Mesothelial cell of epicardium (in vitro differentiated cells): ENCODE measurements at places on chromosomes 1 and 21. TPM values are rescaled to one million over a fixed set of nuclear protein-coding genes. Genes with fewer than 3 reads are reported as not detected.

Gene FAM163A
- total RNA-seq: 10.1 to 10.2 TPM (median 10.1 TPM) in 3 replicates

GRCh38 chr1:73627723-73628122, 570.3 kb downstream of the LRRIQ3 start:
- no peak for DNase-seq

Gene MYOG
- not detected in 3 replicates for total RNA-seq

DNA sequence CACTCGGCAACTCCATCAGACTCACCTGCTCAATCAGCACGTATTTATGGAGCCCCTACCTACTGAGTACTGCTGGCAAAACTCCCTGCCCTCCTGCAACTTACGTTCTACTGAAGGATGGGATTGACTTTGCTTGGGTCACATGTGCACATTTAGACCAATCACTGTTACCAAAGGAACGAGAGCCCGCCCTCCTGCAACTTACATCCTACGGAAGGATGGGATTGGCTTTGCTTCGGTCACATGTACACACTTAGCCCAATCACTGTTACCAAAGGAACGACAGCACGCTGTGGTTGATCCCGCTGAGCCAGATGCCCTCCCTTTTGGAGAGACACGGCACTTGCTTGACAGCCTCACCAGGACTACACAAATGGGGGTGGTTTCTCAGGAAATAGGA, 46.0 kb downstream of the UBIAD1 start:
- DNase-seq: no peak

DNA sequence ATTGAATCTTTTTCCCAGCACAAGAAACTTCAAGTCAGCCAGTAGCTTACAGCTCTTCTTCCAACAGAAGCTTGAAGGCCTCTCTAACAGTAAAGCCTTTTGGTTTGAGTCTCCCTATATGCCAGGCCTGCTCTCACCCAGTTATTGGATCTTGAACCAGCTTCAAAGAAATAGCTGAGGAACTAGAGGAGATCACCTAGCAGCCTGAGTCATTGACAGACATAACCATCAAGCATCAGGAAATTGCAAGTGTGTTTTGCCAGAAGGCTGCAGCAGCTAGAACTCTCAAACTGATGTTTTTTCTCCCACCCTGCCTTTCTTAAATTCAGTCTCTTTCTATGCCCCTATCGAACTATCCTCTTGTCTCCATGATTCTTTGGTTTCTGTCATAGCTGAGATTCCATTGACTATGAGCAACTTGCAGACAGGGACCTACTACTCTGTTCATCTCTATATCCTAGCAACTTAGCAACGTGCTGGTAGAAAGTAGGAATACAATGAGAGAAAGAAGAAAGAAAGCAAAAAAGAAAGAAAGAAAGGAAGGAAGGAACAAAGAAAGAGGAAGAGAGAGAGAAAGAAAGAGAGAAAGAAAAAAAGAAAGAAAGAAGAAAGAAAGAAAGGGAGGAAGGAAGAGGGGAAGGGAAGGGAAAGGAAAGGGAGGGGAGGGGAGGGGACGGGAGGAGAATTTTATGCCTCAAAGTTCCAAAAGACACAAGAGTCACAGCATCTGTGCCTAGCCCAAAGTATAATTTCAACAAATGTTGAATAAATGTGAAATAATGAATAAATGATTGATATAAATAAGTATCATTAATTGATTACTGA, 60.0 kb upstream of the FGGY start:
- DNase-seq: no peak

DNA sequence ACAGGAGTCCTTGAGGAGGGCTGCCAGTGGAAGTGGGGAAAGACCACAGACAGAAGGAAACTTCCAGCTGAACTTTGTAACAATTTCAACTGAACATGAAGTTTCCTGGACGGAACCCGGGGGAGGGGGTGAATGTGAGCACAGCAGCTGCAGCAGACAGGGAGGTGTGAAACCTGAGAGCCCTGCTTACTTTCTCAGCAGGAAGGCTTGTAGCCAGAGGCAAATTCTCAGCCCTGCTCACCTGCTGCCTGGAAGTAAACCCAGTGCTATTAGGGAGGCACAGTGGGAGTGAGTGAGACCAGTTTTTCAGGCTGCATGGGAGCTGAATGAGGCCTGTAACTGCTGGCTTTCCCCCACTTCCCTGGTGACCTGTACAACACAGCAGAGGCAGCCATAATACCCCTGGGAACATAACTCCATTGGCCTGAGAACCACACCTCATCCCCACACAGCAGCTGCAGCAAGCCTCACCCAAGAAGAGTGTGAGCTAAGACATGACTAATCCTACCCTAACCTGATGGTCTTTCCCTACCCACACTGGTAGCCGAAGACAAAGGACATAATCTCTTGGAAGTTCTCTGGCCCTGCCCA, 9.6 kb upstream of the SPRR2F start:
- DNase-seq: peak; percentile 34

DNA sequence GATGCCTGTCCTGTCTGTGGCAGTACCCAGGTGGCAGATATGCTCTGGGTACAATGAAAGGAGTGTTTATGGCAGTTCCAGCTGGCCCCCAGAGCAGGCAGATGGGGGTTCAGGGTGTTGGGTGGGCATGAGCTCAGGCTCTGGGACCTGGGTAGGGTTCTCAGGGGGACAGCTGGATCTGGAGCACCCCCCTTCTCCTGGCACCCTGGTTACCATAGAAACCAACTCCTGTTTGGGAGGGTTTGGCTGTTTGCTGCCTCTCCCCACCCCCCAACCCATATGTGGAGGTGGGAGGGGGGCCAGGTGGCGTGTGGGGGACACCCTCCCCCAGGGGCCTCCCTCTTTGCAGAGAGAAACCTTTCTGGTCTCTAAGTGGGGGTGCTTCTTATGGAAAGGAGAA, 7.1 kb downstream of the FOXO6 start:
- no peak for DNase-seq

Gene NPR1
- 5.8 to 6.6 TPM (median 5.9 TPM) in 3 replicates for total RNA-seq

Gene CFHR5
- total RNA-seq: not detected in 3 replicates

GRCh38 chr1:22184892-22185612, 42.2 kb upstream of the WNT4 start:
- DNase-seq: no peak

- no peak for DNase-seq
Measured at GRCh38 chr1:113904293-113904673, 316 bp downstream of the AP4B1 start.

- no peak for DNase-seq
Measured at GRCh38 chr1:22592919-22593790, 29.9 kb downstream of the EPHA8 start.

GRCh38 chr21:45306832-45307571, 19.3 kb upstream of the POFUT2 start:
- no peak for DNase-seq

GRCh38 chr1:113980110-113980509, 836 bp downstream of the OLFML3 start:
- peak; percentile 76 for DNase-seq

- DNase-seq: no peak
Measured at GRCh38 chr1:162997499-162998285, 71.5 kb upstream of the RGS4 start.

DNA sequence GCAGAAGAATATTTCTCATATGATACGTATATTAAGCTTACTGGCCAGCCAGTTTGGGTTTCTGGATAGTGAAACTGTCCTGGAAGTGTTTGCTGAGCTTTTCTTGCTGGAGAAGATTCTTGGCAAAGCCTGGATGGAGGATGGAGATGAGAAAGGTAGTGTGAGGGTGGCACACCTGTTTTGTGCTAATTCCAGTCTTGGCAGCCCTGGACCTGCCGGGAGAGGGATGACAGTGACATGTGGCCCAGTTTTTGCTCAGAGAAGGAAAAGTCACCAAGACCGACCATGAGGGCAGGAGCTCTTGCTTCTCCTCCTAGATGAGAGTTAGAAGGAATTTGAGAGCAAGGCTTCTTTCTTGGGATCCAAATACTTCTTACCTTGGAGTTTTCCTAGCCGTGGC, 34.1 kb downstream of the DOP1B start:
- no peak for DNase-seq

Gene KLHDC9
- 4.2 to 5.4 TPM (median 5.4 TPM) in 3 replicates for total RNA-seq

DNA sequence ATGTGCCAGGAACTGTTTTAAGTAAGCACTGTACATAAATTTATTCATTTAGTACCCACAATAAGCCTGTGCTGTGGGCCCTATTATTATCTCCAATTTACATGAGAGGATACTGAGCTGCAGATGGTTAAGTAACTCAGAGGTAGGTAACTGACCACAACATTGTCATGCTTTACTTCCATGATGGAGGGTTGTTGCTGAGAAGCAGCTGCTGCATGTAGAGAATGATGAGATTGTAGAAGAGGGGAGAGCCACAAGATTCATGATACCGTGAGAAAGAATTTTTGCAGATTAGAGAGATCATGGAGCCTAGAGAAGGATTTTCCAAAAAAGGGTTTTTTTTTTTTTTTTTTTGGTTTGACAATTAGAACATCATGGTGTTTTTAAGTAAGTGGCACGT, 313.1 kb downstream of the PTBP2 start:
- no peak for DNase-seq

- DNase-seq: no peak
Measured at GRCh38 chr21:27424601-27425000, 457.7 kb upstream of the ADAMTS5 start.

Gene SERPINC1
- total RNA-seq: 0.22 to 0.27 TPM (median 0.23 TPM) in 3 replicates

DNA sequence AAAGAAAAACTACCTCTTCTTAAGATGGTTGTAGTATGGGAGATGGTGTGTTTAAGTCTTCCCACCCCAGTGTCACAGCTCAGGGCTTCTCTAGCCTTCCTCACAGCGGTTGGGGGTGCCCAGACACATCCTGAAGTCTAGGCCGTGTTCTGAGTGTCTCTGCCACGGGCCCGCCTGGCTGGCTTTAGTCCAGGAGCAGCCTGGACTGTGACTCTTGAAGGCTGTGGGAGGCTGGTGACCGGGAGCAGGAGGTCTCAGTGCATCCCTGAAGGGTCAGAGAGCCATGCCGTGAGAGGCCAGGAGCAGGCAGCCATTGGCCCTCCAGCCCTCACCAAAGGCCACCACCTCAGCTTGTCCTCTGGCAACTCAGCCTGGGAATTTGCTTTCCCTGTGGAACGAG, 4.5 kb downstream of the EPHX1 start:
- DNase-seq: no peak

DNA sequence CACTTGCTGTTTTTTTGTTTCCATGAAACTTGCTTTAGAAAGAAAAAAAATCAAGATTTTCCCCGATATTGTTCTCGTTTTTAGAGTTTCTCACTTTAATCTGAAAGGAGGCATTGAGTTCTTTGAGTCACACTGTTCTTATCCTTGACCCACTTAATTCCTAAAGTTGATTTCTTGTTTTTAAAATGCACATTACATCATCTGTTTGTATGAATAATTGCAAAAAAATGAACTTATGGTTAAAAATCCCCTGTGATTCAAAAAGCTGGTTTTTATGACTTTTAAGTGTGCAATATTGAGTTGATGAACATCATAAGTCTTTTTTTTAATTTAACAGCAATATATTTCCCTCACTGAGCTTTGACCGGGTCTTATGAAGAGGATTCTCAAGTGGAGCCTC, 131.6 kb downstream of the SNX7 start:
- no peak for DNase-seq

DNA sequence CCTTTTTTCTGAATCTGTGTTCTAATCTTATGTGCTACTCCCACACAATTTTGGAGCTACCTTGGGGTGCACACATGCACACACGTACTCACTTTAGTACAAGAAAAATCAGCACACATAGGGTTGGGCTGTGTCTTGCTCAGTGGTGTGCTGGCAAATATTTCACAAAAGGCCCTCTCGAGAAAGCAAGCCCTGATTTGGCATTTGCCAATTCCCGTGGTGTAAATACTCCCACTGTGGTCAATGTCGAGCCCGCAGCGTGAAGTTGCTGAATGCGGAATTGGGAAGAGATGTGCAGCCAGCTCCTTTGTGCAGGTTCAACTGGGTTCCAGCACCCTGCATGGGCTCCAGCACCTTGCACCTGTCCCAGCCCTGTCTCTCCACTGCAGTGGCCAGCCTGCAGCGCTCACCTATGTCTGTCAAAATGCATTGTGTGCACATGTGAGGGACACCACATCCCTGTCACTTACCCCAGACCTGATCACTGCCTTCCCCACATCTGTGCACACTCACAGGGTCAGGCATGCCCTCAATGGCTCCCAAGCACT, 78.4 kb upstream of the WNT4 start:
- no peak for DNase-seq

Gene CELF3
- 0.88 to 1.2 TPM (median 1.1 TPM) in 3 replicates for total RNA-seq

Gene GPR25
- total RNA-seq: 0.25 TPM in 1 of 3 replicates, not detected in the others

Gene CFAP74
- total RNA-seq: 0.16 to 0.42 TPM (median 0.18 TPM) in 3 replicates

GRCh38 chr1:163922743-163923201, 601.0 kb downstream of the NUF2 start:
- no peak for DNase-seq

Gene RHD
- total RNA-seq: not detected in 3 replicates

GRCh38 chr1:204773246-204773645, 87.7 kb upstream of the LRRN2 start:
- no peak for DNase-seq

Gene CD247
- total RNA-seq: 0.13 to 0.36 TPM (median 0.22 TPM) in 3 replicates

GRCh38 chr1:228065543-228066347, 16.8 kb upstream of the ARF1 start:
- no peak for DNase-seq

DNA sequence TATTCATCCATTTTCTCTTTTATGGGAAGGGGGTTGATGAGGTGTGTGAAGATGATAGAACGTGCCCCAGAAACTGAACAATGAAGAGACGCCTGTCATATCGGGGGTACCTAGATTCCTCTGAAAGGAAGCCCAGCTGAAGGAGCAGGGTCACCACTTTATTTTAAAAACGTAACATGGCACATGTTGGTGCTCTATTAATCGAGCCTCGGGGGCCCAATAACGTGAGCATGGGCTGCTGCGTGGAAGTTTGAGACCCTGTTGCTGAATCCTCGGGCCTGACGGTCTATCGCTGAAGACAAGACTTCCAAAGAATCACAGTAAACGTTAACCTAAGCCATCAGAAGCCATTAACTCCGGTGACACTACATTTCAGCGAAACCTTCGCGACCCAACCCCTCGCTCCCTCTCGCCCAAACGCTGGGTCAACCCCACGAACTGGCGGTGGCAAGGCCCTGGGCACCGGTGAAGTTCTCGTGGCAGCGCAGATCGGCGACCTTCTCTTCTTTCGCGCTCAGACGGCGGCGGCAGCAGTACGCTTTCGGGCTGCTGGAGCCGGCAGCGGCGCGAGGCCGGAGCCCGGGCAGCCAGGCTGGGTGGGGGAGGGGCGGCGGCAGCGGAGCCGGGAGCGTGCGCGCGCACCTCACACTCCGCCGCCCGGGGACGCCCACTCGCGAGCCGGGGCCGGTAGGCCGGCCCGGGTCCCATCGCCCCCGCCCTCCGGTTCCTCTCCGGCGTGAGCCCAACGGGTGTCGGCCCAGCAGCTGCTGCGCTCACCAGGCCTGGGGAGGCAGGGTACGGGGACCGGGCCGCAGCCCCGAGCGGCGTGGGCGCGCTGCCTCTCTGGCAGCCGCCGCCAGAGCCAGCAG, 838 bp upstream of the MAN1A2 start:
- peak; percentile 90 for DNase-seq

GRCh38 chr1:59703226-59703917, 111.4 kb upstream of the HOOK1 start:
- DNase-seq: no peak
